DMS79 (cell line): ENCODE measurements at places on chromosomes 5 and 9.

DNA sequence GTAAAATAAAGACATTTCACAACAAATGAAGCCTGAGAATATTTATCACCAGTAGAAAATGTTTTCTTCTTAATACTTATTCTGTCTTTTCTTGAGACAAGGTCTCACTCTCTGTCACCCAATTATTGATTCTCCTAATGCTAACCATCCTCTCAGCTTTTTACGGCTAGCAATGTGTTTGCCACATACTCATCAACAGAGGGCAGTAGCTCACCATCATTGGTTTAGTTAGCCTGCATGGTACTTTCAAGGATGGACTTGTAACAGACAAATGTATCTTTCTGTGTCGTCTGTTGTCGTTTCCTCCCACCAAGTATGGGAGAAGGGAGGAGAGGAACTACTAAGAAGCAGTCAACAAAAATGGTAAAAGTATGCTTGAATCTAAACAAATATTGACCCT is 5.9 kb upstream of the ACO1 start:
- peak; percentile 56 for DNase-seq

- no peak for DNase-seq
Measured at GRCh38 chr5:143147902-143148301, 255.6 kb downstream of the NR3C1 start.

DNA sequence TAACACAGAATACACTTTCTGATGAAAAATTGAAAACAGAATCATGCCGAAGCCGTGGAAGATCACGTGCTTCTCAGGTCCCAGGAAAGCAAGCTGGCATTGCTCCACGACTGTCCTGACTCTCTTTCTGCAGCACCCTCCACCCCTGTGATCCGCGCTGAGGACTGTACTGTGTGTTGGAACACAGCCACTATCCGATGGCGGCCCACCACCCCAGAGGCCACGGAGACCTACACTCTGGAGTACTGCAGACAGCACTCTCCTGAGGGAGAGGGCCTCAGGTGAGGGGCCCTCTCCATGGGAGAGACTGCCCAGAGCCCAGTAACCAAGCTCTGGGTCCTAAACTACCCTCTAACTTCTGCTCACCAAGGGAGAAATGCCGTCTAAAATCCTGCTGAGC is 73.3 kb downstream of the CMYA5 start:
- DNase-seq, result no peak

DNA sequence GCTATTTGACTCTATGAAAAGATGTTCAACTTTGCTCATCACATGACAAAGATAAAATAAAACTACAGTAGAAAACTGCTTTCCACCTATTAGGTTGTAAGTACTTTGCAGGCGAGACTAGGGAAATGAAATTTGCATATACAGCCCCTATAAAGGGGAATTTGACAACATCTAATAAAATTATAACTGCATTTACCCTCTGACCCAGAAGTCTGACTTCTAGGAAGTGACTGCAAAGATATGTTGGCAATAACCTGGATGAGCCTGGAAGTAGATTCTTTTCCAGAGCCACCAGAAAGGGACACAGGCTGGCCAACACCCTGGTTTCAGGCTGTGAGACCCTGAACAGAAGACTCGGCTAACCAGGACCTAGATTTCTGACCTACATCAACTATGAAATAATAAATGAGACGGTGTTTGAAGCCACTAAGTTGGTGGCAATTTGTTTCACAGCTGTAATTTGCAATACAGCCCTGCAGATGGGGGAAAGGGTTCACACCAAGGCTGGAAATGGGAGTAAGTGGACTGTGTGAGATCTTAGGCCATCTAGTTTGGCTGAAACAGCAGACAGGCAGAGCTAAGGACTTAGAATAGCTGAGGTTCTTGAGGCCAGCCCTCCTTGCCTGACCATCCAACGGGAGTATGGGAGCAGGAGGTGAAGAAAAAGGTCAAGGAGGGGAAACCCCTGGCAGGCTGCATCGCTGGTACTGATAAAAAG is 106.6 kb downstream of the SIL1 start:
- no peak for DNase-seq

DNA sequence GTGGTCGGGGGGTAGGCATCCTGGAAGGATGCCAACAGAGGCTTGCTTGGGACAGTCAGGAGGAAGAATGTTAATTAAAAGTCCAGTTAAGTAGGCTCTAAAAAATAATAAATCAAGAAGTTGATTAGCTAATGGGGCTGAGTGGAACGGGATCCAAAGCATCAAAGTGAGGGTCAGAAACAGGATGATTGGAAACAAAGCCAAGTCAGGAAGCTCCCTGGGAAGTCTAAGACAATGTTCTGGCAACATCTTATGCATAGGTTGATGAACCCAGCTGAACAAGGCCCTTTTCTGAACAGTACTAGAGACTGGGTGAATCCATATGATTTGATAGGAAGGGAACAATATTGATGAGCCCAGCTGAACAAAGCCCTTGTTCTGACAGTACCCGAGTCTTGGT is 50.2 kb upstream of the STARD4 start:
- DNase-seq, result no peak

DNA sequence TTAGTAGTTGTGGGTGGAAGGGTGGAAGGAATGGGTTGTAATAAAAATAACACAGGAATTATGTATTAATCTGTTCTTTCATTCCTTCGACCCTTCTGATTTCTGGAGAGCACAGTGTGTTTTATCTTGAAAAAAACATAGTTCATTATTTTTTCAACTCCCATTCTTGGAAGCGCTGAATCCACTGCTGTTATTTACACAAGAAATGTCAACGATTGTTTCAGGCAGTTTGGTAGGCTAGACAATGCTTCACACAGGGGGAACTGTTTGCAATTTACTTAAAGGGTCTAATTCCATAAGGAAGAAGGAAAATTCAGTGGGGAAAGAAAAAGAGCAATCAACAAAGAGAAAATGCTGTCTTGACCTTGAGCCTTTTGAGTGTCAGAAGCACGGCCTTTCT is 142.9 kb downstream of the TLE1 start:
- DNase-seq, result no peak

DNA sequence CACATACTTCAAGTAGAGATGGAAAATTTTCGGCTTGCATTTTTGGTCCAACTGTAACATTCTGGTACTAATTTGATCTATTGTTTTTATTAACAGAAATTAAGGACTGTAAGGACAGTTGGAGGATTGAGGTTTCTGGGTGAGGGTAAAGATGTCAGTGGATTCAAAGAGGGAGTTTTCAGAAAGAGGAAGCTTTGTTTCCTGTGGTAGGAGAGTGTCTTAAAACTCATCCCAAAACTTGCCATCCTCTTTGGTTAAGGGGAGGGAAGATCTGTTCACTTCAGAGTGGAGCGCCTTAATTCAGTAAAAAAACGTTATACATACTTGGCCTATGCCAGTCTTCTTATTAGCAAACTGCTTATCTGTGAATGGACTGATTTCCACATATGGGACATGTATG is 13.8 kb downstream of the CNTRL start:
- DNase-seq, result no peak

DNA sequence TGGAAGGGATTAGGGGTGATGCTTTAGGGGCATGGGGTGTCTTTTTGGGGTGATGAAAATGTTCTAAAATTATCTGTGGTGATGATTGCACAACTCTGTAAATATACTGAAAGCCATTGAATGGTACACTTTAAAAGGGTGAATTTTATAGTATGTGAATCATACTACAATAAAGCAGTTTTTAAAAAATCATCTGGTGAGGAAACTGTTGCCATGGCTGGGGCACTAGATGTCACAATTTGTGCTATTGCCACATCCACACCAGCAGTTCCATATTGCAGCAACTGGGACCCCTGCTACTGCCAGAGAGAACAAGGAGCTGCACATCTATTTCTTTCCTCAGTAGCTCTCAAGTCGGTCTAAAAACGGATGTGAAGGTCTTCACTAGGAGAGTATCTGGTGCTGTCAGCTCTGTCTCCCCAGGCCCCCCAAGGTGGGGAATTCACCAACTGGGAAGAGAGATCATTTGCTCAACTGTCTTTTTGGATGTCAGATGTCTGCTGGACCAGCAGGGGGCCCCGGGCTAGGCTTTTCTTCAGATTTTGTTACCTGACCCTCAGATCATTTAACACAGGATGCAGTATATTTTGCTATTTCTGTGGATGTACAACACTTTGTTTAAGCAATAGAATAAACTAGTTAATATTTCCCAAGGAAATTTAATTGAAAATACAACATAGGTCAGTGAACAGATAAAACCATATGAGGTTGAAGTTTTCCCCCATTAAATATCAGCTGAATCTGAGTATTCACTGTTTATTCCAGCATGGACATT is 13.2 kb downstream of the CMYA5 start:
- DNase-seq, result no peak

DNA sequence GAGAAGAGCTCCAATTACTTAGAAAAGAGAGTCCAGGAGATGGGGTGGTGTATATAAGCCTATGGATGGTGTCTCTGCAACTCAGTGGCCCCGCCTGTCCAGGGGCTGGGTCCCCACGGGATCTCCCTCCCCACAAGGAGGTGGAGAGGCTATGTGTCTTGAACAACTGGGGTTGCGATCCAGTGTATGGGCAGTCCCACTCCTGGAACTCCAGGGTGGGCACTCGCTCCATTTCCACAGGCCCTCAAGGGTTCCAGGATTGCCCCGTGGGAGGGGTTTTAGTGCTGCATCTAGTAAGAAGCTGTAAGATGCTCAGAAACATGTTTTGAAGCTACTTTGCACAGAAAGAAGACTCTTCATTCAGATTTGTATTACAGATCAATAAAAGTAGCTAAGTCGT is 558 bp upstream of the SMAD5 start:
- DNase-seq, result no peak

GRCh38 chr5:172931001-172931536 is 28.2 kb upstream of the RPL26L1 start:
- DNase-seq, result no peak

DNA sequence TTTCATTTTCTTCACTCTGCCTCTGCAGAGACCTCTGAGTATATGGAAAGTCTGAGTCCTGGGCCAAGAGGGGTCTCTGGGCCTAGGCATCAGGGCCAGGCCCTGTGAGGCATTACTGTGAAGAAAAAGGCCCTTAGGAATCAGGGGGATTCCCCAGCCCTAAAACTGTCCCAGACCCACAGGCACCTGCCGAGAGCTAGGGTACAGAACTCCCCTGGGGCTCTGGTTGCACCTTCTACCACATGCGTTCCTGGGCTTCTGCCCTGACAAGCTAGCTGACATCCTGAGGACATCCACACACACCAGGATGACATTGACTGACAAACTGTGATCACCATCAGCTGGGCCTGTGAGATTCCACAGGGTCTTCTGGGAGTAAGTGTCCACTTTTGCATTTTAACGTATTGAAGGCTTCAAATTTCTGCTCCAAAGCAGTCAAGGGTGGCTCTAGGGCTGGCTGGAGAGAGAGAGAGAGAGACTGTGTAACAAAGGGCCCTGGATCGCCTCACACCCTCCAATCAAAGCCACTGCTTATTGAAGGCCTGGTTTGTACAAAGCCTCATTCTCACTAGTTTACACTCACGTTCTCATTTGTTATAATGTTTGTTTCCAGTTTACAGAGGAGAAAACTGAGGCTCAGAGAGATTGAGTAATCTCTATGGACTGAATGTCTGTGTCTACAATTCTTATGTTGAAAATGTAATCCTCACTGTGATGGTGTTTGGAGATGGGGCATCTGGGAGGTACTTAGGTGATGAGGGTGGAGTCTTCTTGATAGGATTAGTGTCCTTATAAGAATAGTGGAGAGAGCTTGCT is 45.1 kb downstream of the TGFBI start:
- DNase-seq, result no peak

DNA sequence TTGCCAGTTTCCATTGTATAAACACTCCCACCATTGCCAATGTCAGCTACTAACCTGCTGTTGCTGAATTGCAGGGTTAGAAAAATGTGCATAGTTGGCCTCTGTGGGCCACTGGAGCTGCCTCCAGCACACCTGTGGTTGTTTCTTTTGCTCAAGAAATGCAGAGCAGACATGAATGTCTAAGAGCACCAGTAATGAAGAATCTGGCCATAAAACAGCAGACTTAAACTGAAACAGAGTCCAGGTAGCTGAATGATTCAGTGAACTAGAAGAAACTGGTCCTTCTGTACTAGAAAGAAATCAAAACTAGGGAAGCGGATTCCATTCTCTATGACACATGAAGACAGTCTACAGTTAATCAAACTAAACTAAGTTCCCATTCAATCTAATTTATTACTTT is 48.2 kb downstream of the NUDT12 start:
- DNase-seq, result no peak

DNA sequence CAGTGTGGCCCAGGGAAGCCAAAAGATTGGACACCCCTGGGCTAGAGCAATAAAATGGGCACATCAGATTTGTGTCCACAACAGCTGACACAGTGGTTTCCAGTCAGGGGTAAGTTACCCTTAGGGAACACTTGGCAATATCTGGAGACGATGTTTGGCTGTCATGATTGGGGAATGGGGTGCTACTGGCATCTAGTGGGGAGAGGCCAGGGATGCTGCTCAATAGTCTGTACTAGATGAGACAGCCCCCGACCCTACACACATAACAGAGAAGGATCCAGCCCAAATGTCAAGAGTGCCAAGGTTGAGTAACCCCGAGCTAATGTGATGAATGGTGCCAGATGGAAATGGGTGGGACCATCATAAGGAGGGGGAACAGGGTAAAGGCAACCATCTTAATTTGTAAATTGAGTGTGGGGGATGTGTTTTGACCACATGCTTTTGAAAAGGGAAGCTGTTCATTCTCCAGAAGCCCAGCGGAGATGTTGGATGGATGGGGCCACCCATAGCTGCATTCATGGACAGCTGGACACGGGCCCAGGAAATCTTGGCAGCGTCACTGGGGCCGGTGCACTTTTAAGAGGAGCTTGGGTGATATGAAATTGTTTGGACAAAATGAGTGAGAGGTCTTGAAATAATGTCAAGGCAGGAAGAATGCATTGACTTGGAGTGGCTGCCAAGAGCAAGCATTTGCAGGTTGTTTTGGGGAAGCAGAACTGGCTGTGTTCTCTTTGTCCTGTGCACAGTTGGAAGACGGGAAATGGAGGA is 33.4 kb downstream of the SYK start:
- DNase-seq, result peak; percentile 66

DNA sequence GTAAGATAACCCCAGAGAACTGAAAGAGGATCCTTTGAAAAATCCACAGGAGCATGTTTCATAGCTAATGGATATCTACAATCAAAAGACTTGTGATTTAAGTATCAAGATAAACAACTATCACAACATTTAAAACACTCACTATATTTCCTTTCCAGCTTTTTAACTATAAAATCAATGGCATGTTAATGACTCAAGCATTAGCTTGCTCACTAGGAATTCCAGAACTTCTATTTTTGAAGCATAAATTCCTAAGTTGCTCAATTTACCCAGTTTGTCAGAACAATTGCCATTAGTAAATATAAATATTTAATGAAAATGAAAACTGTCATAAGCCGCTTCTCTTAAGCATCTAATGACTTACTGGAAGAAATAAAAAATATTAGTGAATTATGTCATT is 355.3 kb downstream of the PRELID2 start:
- no peak for DNase-seq

GRCh38 chr5:78232163-78232562 is 62.3 kb downstream of the AP3B1 start:
- no peak for DNase-seq

DNA sequence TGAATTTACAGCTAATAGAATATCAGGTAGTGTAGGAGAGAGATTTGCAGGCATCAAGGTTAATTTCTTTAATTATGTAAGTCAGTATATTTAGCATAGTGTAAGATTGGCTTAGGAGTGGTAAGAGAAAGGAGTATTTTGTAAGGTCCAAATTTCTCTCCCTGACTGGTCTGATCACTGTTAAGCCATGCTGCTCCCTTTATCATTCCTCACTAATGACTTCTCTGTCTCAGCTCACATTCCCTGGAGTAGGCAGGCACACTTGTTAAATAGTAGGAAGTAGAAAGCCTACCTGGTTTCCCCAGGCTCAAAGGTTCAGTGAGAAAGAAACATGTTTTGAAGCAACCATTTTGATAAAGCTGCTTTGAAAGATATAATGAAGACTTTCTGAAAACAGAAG is 90.7 kb downstream of the SMIM15 start:
- no peak for DNase-seq
